ENCODE measurements at places on chromosomes 3 and 15.

DNA sequence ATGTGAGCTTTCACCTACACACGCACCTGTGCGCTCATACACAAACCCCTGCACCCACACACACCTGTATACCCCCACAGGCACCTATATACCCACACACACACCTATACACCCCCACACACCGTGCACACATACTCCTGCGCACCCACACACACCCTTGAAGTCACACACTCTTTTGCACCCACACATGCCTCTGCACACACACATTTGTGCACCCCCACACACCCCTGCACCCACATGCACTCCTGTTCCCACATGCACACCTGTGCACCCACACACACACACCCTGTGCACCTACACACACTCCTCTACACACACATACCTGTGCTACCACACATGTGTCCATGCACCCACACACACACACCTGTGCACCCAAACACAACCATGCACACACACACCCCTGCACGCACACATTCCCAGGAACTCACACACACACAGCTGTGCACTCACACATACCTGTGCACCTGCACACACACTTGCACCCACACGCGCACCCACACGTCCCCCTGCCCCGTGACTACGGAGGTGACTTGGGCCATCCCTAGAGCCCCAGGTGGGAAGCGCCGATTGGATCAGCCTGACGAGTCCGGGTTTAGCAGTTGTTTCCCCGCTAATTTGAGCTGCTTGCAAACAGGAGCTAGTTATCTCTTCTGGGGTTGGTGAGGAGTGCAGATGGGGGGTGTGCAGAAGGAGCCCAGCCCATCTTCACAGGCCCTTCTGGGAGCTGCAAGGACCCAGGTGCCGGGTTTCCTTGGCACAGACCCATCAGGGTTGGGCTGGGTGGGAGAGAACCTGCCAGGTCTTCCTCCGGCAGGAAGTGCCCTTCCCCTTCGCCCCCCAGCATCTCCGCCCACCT, 97.8 kb downstream of the CHSY1 start:
- no peak for DNase-seq

DNA sequence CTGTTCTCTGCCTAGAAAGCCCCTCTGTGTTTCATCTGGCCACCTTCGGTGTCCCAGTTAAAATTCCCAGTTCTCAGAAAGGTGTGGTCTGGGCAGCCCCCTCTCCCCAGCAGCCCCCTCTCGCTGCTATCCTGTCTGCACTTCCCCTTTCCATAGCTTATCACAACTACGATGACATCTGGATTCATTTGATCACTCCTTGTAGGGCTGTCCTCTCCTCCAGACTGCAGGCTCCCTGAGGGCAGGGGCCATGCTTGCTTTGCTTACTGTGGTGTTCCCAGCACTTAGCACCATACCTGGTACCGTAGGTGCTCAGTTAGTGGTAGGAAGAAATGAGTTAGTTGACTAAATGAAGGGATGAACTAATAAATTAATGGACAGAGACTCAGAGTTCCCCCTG, 26.3 kb upstream of the GOLGA6C start:
- DNase-seq = no peak

DNA sequence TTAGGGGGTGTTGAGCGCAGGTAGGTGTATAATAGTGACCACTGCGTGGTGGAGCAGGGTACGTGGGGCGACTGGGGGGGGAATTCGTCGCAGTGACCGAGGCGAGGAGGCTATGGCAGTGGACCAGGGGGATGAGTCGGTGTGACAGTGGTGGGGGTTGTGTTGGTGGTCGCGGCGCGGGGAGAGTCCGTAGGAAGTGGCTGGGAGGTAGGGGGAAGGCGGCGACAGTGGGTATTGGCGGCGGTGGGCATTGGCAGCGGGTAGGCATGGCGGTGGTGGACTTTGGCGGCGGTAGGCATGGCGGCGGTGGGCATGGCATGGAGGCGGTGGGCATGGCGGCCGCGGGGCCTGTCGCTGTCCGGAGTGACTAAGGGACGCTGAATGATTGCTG, 739 bp downstream of the SNRPN start:
- no peak for DNase-seq

DNA sequence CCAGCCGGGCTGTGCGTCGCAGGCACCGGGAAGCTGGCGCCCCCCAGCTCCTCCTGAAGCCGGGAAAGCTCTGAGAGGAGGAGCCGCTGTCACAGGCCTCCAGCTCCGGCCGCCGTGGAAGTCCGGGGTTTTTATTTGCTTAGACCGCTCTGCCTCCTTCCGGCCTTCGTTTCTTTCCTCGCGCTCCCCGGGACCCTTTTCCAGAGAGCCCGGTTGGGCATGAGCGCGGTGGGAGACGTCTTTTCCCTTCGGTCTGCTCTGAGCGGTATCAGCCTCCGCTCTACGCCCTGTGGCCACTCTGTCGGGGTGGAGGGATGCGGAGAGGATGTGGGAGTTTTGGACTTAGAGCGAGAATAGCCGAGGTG, 559 bp downstream of the SENP5 start:
- DNase-seq = no peak

GRCh38 chr15:80127911-80128310, 24.9 kb upstream of the FAH start:
- no peak for DNase-seq

- DNase-seq = no peak
Measured at GRCh38 chr3:171429635-171430034, 30.6 kb downstream of the TNIK start.

GRCh38 chr3:177689869-177690268, 492.6 kb upstream of the TBL1XR1 start:
- no peak for DNase-seq

- DNase-seq = no peak
Measured at GRCh38 chr3:65946438-65946837, 92.3 kb downstream of the MAGI1 start.

DNA sequence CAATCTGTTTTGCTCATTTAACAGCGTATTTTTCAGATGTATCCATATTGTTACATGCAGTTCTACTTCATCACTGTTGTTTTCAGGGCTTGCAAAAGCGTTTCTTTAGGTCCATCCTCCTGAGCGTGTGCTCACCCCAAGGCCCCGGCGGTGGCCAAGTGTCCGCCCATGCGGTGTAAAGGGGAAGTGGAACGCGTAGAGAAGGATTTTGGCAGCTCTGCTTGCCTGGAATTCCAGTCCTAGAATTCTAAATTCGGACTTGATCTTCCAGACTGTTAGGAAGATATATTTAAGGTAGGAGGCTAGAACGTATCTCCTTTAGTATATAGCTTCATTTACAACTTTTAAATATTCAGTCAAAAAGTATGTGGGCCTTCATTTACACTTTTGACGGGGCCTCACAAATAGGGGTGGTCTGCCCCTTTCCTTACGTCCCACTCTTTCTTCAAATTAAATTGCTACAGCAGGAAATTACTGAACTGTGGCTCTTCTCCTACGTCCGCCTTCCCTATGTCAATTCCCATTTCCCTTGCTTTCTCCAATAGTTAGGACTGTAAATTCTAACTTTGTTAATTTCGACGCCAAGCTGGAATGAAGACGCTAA, 609 bp upstream of the TBC1D23 start:
- DNase-seq = no peak

DNA sequence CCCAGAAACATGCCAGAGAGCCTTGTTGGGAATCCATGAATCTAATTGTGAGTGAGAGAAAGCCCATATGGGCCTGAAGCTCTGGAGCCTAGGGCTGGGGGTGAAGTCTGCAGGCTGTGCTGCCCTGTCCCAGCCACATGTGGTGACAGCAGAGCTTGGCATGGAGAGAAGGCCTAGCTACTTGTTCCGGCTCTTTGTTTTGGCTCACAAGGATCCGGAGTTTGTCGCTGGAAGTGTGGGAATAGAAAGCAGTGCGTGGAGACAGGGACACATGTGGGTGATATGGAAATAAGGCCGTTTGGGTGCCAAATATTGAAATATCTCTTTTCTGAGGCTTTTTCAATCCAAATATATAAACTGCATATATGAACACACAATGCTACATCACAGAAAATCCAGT, 78.2 kb downstream of the CLSTN2 start:
- DNase-seq = no peak

DNA sequence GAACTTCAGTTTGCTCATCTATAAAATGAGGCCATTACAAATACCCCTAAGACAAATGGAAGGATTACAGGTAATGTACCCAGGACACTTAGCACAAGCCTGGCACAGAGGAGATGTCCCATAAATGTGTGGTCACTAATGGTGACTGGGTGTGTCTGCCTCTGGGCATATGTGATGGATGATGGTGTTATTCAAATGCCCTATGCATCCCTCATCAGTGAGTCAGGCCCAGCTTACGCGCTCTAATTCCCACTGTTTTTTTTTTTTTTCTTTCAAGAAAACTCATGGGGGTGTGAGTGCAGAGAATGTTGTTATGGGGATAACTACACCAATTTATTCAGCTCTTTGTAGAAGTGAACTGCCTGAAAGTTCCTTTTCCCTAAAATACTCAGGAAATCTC, 23.6 kb upstream of the KIF23 start:
- DNase-seq = peak; percentile 44

GRCh38 chr3:53122933-53123305, 7.3 kb downstream of the RFT1 start:
- no peak for DNase-seq

GRCh38 chr3:33910031-33910430, 111.6 kb downstream of the PDCD6IP start:
- DNase-seq = no peak

DNA sequence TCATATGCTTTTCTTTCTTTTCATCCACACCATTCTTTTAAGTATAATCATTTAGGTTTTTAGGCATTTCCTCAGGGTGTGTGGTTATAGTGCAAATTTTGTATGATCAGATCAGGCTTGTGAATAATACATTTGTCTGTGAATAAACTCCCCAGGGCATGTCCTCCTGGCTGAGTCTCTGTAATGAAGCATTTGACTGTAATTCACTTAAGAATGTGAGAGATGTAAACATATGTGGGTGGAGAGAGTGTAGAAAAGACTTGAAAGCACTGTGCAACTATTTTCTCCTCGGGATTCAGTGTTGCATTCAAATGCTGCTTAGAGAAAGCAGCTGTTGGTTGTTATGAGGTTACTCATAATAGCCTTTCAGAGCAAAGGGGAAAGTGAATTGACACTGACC, 996.5 kb downstream of the TUSC7 start:
- peak; percentile 57 for DNase-seq

DNA sequence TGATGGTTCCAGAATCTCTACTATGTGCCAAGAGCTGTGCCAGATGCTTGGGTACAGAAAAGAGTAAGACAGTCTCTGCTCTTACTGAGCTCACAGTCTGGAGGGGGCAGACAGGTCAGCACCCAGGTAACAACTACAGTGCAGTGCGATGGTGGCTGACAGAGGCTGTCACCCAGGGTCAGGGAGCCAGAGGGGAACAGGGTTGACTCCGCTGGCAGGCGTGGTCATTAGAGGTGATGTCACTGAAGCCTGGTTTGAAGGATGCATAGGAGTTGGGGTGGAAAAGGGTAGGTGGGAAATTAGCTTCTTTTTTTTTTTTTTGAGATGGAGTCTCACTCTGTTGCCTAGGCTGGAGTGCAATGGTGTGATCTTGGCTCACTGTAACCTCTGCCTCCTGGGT, 31.5 kb downstream of the GNB5 start:
- DNase-seq = no peak

DNA sequence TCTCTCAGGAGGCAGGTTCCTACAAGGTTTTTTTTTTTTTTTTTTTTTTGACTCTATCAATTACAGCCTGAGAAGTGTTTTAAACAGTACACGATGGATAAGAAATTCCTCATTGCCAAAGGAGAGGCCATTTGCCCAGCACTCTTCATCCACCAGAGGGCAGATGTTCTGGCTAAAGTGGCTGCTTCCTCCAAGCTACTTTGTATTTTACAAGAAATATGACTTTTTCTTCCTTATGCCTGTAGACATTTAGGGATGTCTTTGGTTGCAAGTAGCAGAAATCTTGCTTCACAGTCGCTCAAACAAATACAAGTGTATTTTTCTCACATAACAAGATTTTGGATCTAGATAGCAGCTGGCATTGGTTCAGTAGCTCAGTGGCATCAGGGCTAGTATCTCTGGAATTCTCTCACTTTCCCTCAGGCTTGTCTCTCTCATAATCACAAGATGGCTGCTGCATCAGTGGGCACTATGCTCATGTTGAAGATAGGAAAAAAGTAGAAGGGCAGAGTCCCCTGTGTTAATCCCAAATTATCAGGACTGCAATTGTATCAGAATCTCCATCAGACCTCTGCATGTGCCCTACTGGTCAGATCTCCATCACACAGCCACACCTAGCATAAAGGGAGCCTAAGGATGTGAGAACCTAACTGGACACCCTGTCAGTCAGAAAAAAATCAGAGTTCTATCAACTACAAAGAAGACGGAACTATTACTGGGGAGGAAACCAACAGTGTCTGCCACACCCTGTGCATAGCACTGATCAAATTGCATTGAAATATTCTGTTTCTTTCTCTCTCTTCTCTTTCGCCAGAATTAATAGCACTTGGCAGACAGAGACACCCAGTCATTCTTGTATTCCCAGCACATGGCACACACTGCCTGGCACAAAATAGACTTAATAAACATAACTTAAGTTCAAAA, 138.9 kb upstream of the COL8A1 start:
- no peak for DNase-seq

DNA sequence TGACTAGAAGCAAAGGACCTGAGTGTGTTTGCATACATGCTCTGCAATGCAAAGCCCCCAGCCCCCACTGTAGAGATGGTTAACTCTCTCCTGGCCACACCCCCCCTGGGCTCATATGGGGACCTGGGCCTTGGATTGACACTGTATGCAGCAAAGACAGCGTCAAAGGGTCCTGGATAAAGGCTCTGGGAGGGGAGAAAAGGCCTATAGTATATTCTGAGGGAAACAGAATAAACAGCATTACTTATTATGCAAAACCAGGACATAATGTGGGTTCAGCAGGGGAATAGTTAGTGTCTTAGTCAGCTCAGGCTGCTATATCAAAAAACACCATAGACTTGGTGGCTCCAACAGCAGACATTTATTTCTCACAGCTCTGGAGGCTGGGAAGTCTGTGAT, 158.7 kb downstream of the APBA2 start:
- DNase-seq = no peak

DNA sequence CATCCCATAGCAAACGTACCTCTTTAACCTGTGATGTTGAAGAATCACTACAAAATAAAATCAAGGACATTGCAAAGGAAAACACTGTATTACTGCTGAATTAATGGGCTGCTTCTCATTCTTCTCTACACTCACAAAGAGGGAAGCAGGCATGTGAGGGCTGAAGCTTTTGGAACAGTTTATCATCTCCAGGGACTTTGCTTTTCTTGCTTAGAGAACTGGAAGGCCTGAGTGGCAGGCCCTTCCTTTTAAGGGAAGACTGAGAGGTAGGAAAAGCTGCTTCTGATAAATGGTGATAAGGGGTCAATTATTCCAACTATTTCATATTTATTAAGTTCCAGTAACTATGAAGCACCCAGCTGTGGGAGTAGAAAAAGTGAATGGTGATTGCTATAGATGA, 649.6 kb downstream of the NTRK3 start:
- no peak for DNase-seq

DNA sequence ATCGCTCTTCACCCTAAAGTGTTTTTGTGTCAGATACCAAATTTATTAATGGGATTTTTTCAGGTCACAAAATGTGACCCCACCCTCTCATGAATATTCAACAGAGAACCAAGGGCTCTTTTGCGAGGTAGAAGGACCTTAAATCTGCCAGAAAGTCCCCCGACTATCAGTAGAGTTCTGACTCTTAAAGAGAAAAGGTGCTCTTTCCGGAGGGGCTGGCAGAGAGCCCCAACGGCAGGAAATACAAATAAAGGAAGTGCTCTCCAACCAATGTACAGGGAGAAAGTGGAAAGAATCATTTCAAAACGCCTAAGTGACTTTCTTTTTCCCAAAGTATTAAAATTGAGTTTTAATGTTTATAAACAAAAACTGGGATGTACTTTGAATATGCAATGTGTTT, 517.2 kb downstream of the FOXP1 start:
- DNase-seq = no peak
